Right forelimb (tissue), 1 donor: ENCODE measurements at places on chromosomes 16 and 17.

- no peak for DNase-seq
Measured at GRCh38 chr17:66464921-66465320, 162.5 kb downstream of the PRKCA start.

GRCh38 chr17:39867084-39867879 lies 720 bp upstream of the ZPBP2 start:
- no peak for DNase-seq

GRCh38 chr17:76734080-76734840 lies 2.9 kb downstream of the SRSF2 start:
- no peak for DNase-seq

DNA sequence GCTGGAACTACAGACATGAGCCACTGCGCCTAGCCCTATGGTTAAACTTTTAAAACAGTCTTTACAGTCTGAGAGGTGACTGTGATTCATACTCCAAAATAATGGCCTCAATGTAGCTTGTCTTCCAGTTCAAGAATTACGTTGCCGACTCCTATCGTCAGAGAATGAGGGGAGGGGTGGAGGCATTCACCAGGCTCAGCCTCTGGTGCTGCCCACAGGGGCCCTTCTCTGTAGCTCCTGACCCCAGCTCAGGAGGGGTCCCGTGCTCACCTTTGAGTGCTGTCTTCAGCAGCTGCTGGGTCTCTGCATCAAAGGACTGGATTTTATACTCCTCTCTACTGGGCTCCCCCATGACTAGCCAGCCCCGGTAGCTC lies 1.2 kb downstream of the MIF4GD start:
- no peak for DNase-seq

DNA sequence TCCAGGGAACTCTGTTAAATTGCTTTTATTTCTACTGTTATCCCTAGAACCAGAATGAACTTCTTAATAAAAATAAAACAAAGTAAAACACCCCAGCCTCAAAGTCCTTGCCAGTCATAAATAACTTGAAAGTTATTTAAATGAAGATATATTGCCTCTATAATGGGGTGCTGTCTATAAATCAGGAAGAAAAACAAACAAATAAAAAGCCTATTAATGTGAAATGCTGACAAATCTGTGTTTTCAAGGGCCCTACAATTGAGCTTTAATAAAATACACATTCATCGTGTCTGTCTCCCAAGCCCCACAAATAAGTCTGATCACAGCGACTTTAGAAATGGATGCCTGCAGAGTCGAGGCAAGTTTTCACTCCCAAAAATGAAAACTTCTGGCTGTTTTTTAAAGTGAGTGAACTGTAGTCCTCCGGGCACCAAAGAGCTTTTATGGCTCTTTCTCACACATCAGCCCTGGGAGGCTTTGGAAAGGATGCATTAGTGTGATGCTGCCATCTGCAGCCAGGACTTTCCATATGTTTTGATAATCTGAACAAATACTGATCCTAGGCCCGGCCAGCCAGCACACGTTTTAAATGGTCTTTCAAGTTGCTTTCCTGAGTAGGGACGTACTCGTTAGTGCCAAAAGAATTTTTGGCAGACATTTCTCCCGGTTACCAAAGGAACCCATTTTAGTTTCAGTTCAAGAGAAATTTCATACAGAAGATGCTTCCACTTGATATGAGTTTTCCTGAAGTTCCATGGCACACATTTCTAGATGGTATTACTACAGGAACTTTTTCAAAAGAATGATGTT lies 16.3 kb downstream of the NACA2 start:
- peak; percentile 67 for DNase-seq

DNA sequence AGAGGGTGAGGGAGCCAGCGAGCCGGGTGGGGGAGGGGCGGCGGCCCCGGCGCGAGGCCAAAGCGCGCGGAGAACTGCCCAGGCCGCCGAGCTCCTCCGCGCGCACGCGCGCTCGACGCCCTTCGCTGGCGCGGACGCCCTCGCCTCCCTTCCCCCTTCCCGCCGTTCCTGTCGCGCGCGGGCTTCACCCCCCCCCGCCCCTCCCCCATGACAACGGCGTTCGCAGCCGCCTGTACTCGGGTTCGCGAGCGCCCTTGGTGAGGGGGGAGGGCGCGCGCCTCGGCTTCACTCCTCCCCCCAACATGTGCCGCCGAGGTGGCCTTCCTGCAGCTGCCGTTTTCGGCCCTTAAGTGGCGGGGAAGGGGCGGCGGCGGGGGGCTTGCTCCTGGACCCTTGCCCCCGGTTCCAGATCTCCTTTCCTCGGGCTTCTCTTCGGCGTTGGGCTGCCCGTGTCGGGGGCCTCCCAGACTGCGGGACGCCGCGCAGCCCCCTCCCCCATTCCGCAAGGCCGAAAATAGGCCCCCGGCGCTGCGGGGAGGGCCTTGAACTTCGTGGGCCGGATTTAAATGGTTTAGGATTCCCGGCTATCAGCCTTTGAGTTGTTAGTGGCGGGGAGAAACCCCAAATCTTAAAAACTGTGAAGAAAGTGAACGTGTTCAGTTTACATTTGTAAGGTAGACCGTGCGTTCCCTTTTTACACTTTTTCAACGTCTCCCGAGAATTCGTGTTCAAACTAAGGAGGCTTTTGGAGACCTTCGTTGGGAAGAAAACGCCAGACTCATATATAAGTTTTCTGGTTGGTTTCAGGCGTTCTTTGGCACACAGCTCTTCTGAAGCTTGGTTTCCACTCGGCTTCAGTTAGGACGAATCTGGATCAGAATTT lies 653 bp downstream of the SRRM2 start:
- DNase-seq: peak; percentile 94

GRCh38 chr17:17587614-17588337 lies 3.7 kb downstream of the PEMT start:
- no peak for DNase-seq

DNA sequence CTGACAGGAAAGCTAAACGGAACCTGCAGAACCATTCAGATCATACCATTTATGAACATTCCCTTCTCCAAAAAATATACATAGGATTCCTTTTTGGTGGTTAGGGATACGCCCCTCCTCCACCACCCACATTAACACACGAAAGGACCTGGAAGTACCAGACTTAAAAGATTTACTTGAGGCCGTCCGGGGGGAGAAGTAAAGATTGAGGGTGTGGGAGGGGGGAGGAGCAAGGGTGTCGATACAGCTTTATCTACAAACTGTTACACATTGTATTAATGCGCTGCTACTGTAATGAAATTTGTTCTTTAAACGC lies 537 bp downstream of the PALB2 start:
- DNase-seq: no peak

- no peak for DNase-seq
Measured at GRCh38 chr16:10590342-10590741, 9.9 kb upstream of the EMP2 start.

DNA sequence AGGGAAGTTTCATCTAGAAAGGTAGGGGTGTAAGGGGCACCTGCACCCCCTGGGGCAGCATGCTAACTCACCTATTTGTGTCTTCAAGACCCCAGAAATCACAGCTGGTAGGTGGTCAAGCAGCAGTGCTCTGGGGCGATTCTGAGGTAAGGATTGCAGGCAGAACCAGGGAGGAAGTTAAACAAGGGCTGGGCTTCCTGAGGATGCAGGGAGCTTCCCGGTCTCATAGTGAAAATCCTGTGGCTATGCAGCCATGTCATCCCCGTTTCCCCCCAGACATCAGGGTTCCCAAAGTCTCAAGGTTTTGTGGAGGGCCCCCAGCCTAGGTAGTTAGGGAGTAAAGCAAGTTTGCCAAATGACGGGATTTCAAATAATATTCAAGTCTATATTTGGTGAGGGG lies 78.5 kb downstream of the C16orf78 start:
- no peak for DNase-seq

GRCh38 chr17:78184351-78184750 lies 2.5 kb downstream of the TK1 start:
- no peak for DNase-seq
